Activated T-cell treated with anti-CD3 and anti-CD28 coated beads, Interleukin-2, amount 50 U/mL, for 48 hours (primary cell): ENCODE measurements at places on chromosomes 3 and 15.
A peak's percentile ranks its signal among the peaks of the same experiment; 100 is the strongest.

GRCh38 chr3:139835830-139836683, 98.9 kb upstream of the CLSTN2 start:
- DNase-seq, result no peak

- no peak for DNase-seq
Measured at GRCh38 chr3:50737193-50737905, 62.6 kb downstream of the DOCK3 start.

DNA sequence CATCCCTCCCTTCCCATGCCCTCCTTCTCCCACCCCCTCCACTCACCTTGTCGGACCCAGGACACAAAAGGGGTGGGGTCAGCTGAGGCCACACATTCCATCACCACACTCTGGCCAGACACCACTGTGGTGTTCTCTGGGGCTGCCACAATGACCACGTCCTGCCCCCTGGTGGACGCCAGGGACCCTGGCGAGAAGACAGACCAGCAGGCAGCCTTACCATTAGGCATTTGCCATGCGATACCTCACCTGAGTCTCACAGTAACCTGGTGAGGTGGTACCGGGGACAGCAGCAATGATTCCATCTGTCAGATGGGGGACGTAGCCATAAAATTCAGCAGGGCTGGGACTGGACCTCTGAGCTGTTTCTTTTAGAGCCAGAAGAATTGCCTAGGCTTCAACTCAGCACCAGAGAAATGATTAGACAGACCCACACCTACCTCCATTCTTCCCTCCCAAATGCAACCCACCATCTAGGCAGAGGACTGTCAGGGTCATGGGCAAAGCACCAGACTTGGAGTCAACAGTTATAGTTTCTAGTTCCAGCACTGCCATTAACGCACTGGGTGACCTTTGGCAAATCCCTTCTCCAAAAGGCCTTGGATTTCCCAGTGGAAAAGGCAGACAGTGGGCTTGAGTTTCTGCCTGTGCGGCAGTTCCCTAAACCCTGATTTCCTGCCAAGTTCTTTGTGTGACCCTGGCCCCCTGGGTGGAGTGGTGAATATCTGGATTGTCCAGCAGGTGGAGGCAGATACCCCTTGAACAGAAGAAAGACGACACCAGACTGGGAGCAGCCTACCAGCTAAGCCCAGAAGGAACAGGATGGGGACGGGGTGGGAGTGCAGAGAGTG, 21.8 kb downstream of the IGDCC4 start:
- DNase-seq, result peak; percentile 73

DNA sequence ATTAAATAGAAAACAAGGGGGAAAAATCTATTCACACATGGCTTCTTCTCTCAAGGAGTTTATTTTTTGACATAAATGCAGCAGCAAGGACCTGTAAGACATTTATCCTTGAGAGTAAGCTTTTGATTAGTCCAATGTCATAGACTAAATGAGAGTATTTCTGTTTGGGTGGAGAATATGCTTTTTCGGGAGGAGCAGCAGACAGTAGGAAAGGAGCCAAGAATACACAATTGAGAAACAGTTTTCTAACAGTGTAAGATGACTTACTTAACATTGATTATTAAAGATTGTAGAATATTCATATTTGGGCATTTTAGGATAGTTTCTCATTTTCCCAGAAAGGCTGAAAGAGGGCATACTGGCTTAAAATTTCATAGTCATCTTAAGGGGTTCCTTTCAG, 65.9 kb upstream of the PAQR5 start:
- no peak for DNase-seq

GRCh38 chr15:55789066-55789660, 46.2 kb upstream of the PRTG start:
- DNase-seq, result peak; percentile 74
